ENCODE measurements at places on chromosomes 16 and 17.

DNA sequence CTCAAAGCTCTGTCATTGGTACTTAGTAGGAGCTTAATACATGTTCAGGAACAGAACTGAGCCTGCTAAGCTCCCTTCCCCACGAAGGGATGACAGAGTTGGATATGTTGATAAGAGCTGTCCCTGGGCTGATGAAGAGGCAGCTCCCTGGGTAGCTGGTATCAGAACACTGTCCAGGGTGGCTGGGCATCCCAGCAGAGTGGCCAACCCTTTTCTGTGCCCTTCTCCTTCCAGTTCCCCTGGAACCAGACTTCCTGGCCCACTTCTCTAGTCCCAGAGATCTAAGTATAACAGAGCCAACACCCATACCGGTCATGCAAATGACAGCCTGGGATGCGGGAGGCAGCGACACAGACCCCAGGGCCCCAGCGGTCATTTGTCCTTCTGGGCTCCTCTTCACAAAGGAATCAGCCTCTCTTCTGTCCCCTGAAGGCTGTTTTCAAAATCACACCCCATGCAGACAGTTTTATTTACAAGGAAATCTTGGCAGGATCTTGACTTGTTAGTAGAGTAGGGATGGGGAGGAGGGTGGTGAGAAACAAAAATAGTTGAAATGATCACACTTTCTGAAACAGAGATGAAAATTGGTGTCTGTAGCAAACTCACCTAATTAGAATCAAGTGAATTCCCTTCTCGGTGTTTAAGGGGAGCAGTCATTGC is 1.4 kb upstream of the RHBDL3 start:
- no peak for DNase-seq

- no peak for DNase-seq
Observed at GRCh38 chr17:77875051-77875780, 83.3 kb upstream of the TNRC6C start.

GRCh38 chr17:69711541-69711940 is 297.0 kb downstream of the MAP2K6 start:
- no peak for DNase-seq

- DNase-seq: no peak
Observed at GRCh38 chr16:89080196-89080853, 13.3 kb upstream of the ACSF3 start.

DNA sequence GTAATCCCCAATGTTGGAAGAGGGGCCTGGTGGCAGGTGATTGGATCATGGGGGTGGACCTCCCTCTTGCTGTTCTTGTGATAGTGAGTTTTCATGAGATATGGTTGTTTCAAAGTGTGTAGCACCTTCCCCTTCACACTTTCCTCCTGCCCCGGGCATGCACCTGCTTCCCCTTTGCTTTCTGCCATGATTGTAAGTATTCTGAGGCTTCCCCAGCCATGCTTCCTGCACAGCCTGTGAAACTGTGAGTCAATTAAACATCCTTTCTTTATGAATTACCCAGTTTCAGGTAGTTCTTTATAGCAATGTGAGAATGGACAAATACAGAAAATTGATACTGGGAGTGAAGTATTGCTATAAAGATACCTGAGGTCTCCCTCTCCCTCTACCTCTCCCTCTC is 29.4 kb downstream of the RNF112 start:
- no peak for DNase-seq

DNA sequence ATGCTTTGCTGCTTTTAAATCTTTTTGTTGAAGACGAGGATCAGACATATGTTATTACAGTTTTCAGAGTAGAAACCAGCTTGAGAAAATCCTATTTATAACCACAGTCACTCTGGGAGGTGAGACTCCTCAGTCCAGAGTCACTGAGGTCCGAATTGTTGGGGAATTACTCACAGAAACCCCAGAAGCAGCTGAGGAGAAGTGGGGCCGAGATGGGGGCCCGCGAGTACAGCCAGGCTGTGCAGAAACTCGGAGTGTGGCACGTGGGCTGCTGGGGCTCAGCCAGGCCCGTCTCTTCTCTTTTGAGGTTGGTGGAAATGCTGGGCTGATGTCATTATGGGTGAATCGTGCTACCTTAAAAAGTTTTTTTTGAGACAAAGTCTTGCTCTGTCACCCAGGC is 14.4 kb upstream of the GNG13 start:
- no peak for DNase-seq

GRCh38 chr16:401468-402348 is at the start of gene DECR2:
TSS of gene DECR2 (plus strand) at chr16:401885. CDS start at chr16:401964, 79 bp downstream.
- DNase-seq: peak; percentile 52

DNA sequence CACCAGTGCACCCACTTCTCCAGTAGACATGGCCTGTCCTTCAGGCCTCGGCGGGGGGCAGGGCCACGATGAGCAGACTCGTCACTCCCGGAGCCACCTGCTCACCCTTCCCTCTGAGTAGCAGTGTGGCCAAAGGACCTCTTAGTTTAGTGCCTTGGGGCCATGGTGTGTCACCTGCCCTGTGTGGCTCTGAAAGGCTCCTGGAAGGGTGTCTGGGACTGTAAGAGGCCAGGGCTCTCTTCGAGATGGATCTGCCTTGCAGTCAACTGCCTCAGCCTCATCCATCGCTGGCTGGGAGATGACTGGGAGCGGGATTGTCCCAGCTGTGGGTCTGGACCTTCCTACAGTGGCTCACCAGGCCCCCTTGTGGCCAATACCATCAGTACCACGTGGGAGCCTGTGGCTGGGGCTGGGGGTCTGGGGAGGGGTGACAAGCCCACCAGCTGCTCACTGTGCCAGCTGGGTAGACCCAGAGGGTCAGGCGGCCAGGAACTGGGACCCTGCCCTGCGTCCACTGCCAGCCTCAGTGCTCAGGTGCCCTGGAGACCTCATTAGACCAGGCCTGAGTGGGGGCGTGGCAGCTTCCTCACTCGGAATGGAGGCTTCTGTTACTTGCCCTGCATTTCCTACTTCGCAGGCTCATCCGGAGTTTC is 133.4 kb downstream of the OR1D5 start:
- DNase-seq: peak; percentile 29

DNA sequence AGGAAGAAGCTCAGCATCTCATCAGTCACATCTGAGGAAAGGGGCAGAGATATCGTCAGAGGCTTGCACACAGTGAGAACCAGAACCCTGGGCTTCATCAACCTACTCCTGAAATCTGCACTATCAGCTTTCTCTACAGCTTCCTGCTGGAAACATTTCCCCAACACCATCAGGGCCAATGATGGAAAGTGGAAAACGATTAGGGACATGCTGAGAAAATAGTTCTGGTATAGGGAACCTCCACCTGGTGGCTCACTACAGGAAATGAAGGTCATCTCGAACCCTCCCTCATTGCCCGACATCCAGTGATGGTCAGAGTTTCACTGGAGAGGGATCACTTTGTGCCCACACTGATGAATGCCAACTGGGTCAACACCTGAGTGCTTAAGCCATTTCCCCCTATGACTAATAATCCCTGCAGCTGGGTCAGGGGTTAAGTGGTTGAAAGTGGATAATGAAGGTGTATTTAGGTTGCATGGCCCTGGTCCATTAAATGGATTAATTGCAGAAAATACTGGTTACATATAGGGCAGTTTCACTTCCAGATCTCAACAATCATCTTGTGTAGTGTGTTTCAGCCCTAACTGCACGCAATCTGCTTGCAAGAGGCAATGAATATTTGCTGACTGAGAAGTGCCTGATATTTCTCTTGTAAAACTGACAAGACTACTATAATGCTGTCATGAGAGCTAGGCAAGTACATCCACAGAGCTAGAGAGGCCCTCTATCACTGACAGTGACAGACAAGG is 43.1 kb upstream of the GSG1L start:
- no peak for DNase-seq

- DNase-seq: no peak
Observed at GRCh38 chr16:64910356-64910755, 211.5 kb downstream of the CDH11 start.

DNA sequence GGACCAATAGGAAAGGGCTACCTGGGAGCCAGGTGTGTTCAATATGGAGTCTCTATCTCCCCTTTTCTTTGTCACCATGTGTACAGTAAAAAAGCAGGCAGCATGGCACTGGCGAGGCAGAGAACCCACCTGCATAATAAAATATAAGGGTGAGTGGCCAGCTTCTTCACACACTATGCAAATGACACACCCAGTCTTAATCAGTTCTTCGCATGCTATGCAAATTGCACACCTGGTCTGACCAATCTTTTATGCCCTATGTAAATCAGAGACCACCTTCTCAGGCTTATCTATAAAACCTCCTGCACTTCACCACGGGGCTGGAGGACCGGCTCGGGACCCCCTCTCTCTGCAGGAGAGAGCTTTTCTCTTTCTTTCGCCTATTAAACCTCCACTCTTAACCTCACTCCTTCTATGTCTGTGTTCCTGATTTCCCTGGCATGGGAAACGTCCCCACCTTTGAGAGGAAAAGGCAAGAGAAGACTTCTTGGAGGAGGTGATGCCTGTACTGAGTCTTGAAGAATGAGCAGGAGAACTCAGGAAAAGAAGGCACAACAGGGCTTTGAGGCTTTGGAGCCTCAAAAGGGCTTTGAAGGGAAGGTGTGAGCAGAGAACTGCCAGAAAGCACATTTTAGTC is 502.1 kb downstream of the GRIN2A start:
- no peak for DNase-seq

DNA sequence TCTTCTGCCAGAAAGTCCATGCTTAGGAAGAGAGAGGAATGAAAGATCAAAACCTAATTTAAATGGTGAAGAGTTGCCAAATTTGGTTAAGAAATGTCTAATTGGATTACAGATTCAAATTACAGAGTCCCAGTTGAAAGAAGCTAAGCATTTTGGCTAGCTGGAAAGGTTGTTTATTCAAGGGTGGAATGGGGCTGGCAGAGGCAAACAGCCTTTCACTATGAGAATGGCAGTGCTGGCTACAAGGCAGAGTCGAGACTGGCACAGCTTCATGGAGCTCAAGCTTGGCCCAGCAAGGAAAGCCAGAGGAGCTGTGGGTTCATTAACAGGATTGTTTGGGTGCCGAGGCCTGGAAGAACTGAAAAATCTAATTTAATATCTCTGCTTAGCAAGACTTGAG is 13.6 kb downstream of the MAP3K3 start:
- no peak for DNase-seq

DNA sequence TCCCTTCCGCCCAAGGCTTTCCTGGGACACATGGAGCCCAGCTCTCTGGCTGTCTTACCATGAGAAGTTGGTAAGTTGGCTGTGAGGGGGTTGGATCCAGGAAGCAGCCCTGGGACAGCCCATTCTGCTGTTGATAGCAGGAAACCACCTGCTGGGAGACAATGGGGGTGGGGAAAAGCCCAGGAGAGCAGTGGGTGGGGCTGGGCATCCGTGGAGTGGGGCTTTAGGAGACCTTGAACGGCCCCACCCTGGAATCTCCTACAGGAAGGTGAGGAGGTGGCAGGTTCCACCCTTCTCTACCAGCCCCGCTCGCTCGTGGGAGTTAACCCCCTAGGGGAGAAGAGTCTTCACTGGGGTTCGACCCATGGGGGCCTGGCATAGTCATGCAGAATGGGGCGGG is 5.8 kb downstream of the TMEM92 start:
- no peak for DNase-seq

- no peak for DNase-seq
Observed at GRCh38 chr17:4073983-4074830, 68.6 kb downstream of the ZZEF1 start.

GRCh38 chr16:89122322-89122851 is 28.7 kb downstream of the ACSF3 start:
- no peak for DNase-seq

GRCh38 chr17:79243603-79243990 is 169.0 kb downstream of the ENGASE start:
- DNase-seq: no peak

DNA sequence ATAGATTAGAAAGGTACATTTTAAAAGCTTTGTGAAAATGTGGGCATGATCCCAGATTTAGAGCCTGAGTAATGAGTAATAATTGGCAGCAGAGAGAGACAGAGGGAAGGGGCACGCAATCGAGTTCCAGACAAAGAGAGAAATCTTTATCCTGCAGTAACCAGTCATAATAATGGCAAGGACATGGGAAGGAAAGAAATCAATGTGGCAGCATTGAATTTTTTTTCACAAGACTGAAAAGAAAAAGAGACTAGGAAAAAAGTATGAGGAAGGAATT is 790.8 kb upstream of the SOX9 start:
- no peak for DNase-seq

DNA sequence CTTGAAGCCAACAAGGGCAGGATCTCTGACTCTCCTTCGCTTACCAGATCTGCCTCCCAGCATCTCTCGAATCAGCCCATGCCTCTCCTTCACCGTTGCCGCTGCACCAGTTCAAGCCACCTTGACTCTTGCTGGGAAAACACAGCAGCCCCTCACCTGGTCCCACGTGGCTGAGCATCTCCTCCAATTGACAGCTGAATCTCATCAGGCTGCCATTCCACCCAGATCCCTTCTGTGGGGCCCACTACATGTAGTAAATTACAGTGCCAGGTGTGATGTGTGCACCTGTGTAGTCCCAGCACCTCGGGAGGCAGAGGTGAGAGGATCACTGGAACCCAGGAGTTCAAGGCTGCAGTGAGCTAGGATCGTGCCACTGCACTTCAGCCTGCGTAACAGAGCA is 37.8 kb upstream of the C16orf78 start:
- no peak for DNase-seq

GRCh38 chr17:79836510-79836971 is 2.7 kb downstream of the CBX4 start:
- DNase-seq: no peak

DNA sequence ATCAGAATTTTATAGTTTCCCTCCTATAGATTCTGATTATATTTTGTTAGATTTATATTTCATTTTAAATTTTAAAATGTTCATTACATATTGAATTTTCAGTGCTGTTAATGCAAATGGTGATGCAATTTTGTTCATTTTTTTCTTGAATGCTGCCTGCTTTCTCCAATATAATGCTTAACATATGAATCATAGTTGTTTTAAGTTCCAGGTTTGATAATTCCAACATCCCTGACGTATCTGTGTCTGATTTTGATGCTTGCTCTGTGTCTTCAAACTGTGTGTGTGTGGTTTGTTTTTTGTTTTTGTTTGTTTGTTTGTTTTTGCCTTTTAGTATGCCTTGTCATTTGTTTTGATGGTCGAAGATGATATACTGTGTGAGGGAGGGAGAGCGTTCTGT is 134.7 kb upstream of the ELAC2 start:
- peak; percentile 10 for DNase-seq

- no peak for DNase-seq
Observed at GRCh38 chr17:74466828-74467184, 372 bp downstream of the CD300A start.

GRCh38 chr17:82435103-82435502 is 15.4 kb downstream of the CYBC1 start:
- no peak for DNase-seq
